DND-41 (cell line): ENCODE measurements at places on chromosomes 1 and 21.

DNA sequence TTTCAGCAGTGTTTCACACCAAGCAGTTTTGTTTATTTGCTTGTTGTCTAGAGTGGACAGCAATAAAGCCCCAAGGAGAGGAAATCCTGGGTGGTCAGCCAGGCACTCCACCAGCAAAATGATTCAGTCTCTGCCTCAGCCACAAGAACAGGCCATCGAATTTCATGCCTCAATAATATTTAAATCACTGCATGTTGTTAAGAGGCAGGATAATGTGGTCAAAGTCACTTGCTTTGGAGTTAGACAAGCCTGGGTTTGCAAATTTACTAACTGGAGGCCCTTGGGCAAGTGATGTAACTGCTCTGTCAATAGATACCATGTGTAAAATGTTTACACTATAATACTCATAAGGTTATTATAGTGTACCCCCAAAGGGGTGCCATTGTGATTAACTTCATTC is 349.6 kb downstream of the LMO4 start:
- DNase-seq = no peak

GRCh38 chr1:172724765-172725613 is 66.1 kb downstream of the FASLG start:
- DNase-seq = no peak

DNA sequence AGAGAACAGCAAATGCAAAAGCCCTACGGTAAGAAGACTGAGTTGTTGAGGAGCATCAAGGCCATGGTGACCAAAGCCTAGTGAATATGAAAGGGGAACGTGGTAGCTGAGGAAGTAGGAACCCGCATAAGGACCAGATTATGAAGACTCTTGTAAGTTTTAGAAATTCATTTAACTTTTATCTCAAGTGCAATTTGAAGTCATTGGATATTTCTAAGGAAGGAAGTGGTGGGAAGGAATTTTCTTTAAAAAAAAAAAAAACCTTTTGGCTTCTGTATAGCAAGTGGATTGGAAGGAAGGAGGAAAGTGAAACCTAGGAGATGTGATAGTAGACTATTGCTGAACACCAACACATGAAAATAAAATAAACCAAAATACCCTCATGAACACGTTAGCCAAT is 119.0 kb downstream of the TNFSF18 start:
- DNase-seq = no peak

- DNase-seq = no peak
Measured at GRCh38 chr21:37821092-37821491, 95.2 kb downstream of the KCNJ6 start.

DNA sequence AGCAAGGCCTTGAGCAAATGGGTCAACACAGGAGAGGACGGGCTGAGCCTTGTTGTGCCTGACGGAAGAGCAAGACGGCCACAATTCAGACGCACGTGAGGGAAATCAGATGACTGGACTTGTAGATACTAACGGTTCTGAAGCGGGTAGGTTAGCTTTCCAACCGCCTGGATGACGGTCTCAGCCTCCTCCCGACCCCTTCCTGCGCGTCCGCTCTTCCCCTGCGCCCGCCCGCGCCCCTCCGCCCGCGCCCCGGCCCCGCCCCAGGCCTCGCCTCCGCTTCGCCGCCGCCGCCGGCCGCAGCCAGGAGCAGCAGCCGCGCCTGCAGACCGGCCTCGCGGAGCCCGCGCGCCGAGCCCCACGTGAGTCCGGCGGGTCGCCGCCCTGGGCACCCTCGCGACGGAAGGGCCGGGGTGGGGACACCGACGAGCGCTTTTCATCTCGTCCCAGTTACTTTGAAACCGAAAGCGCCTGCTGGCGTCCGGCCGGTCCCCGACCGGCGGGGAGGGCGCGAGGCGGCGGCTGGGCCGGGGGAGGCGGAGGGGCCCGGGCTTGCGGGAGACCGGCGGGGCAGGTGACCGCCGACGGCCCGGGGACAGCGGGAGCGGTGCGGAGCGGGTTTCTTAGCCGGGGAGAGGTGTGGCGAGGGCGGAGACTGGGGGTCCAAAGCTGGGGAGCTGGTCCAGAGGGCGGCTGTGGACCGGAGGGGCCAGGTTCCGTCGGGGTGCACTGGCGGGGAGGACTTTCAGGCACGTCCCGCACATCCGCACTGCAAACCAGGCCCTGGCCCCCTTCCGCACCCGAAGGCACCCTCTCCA is at the start of gene TRAF5:
TSS of gene TRAF5 (plus strand) at position 306 of the 818 bp plus-strand sequence. CDS start 26,407 bp downstream, outside the sequence.
- DNase-seq = peak; percentile 63

DNA sequence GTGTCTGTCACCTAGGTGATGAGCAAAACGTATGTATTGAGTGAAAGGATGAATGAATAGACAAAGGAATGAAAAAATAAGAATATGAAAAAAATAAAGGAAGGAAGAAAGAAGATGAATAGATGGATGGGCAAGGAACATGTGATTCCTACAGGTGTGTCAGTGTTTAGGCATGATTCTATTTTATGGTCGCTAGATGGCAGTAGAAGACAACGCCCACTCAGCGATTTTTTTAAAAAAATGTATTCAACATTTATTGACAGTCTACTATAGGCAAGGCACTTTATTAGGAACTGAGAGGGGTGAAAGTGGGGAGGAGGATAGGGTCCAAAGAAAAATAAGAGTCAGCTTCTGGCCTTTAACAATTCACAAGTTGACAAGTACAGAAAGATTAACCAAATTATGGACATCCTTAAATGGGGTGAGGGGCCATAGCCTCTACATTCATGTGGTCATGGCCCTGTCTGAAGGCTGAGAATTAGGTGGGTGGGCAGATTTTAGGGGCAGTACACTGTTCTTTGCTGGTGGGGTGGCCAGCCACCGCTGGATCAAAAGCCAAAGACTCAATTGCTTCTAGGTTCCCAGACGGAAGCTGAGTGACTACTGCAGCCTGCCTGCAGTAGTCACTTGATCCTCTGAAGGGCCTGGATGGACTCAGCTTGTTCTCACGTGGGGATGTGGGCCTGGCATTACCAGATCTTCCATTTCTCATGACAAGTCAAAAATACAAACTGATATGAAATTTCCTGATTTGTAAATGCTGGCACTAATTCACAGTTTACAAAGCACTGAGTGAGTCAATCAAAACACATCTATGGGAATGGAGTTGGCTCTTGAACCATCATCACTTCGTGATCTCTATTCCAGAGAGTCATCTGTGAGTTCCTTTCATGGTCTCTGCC is 83.9 kb downstream of the FASLG start:
- peak; percentile 34 for DNase-seq

DNA sequence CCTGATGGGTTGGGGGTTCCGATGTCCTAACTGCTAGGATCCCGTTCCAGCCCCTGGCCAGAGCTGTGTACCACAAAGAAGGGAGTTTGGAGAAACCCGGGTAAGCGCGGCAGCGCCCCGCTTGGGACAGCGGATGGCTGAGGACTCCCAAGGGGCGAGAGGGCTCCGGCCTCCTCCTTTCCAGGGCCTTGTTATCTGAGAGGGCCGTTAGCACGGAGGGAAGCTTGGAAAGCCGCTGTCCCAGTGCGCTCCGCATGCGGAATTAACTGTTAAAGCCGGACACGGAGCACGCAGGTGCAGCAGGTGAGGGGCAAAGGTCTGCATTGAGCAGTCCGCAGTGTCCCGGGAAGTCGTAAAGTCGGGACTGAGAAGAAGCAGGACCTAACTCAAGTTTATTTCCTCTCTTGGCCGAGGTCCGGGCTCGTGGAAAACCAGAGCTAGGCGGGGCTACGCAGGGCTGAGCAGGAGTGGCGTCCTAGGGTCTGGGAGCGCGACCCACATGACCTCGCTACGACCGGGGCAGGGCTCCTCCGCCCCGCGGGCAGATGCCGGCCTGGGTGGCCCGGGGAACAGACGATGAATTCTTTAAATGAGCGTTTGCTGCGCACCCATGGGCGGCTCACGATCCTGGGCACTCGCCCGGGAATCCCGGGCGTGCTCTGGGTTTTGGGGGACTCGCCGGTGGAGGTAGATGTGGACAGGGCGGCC is 4.5 kb downstream of the LHX4 start:
- no peak for DNase-seq

DNA sequence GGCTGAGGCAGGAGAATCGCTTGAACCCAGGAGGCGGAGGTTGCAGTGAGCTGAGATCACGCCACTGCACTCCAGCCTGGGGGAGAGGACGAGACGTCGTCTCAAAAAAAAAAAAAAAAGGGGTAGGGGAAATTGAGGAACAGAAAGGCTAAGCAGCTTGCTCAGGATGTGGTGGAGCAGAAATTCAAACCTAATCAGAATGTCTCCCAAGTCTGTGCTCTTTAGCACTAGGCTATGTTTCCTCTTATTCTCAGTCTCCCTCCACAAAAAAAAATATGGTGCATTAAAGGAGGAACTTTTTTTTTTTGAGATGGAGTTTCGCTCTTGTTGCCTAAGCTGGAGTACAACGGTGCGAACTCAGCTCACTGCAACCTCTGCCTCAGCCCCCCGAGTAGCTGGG is 114.2 kb downstream of the SLC16A1 start:
- DNase-seq = no peak

DNA sequence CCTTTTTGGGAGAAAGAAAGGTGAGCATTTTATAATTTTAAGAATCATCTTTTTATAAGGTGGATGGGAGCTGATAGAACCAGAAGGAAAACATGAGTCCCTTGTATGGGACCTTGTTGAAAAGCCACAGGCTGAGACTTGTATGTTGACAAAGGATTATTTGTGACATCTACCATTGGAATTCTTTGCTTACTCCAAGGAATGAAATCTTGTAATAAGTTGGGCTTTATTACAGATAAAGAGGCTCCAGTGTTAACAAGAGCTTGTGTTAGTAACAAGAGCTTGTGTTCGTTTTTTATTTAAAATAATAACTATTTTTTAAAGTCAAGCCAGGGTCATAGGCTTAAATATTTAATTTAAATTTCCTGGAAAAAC is 201.1 kb upstream of the CHRM3 start:
- no peak for DNase-seq

DNA sequence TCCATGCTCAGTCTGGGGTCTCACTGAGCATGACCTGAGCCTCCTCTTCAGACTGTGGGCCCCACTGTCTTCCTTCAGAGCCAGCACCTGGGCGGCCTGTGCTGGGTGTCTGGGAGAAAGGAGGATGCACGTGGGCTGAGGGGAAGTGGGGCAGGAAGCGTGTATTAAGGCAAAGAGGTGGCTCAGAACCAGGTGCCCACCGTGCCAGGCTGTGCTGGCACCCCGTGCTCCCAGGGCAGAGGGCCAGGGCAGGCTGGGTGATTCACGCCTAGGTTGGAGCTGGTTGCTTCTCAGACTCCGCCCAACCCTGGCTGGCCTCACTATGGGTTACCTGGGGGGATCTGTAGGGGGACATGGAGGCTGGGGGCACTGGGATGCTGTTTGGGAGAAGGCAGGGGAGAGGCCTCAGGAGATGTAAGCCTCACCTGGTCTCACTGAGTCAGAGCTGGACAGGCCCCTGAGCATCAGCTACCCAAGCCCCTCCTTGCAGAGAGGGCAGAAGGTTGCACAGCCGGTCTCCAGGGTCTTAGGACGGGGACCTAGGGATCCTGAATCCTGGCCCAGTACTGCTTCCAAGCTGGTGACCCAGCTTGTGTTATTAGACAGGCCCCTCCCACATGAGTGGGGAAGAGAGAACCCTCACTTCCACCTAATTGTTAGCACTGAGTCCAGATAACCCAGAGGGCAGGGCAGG is 18.6 kb upstream of the PADI1 start:
- no peak for DNase-seq

DNA sequence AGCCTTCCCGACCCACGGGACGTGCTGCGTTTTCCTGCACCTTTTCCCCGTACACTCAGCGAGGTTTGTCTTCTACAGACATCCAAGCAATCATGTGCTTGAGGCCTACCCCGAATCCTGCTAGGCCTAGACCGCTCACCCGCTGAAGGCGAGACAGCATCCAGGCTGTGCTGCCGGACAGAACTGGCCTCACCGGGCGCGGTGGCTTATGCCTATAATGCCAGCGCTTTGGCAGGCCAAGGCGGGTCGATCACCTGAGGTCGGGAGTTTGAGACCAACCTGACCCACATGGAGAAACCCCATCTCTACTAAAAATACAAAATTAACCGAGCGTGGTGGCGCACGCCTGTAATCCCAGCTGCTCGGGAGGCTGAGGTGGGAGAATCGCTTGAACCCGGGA is 54.1 kb downstream of the ECE1 start:
- no peak for DNase-seq

- DNase-seq = peak; percentile 53
Measured at GRCh38 chr1:110087812-110088738, 17.6 kb upstream of the ALX3 start.

DNA sequence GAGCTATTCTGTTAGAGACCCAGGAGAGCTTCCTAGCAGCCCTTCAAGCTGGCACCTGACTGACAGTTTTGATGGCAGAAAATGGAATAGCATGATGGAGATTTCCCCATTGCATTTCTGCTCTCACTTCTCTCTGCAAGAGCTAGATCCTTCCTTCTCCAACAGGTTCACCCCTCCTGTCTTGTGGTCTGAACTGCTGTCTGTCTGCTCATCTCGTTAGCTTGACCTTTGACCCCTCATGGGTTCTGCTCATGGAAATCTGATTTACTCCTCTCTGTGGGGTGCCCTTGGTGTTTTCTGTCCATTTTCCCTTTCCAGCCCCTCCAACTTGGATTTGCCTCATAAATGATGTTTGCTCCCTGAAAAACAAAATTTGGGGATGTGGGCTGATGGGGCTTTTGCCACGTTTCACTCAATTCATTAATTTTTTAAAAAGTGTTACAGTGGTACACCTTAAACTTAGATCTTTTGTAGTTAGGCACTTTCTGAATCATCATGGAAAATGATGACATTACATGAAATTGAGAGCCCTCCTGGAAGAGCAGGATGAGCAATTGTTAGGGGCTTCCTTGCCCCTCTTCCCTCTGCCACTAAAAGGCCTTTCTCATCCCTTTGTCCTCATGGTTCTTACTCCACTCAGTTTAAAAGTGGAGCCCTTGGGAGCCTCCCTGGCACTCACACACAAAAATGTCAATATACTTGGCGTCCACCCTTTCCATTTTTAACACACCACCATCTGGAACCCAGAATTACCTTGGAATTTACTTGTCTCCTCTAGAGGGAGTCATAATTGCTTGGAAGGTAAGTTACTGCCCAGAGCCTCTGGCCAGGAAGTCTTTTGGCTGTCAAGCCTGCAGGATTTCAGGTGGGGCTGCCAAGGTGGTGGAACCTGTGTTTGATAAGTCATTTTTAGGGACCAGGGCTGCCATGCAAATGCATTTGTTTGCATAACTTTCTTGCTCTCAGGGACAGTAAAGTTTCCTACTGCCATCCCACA is 31.9 kb upstream of the IL19 start:
- no peak for DNase-seq

DNA sequence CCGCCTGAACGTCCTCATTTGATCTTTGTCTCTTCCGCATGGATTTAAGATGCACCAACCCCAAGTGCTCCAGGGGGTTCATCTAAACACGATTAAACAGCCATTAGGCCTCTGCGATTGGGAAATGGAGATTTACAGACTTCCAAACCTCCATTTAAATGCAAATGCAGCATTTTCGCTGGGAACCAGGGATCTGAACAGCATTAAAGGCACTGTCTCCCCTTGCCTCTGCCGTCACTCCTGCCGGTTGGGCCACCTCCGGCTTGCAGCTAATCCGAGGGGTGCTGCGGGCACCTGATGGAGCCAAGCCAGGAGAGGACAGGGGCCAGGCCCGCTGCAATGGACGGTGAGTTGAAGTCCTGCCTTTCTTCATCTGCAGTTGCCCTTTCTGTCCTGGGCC is 70.3 kb upstream of the KLHDC7A start:
- DNase-seq = no peak

- DNase-seq = no peak
Measured at GRCh38 chr1:23403038-23403336, 21.6 kb downstream of the TCEA3 start.
